ENCODE measurements at places on chromosomes 7 and 10. TPM values are rescaled to one million over a fixed set of nuclear protein-coding genes. Genes with fewer than 3 reads are reported as not detected.

Gene OPN1SW
- total RNA-seq, result not detected

Gene LRMDA
- 1.1 TPM for total RNA-seq

Gene FEZF1
- total RNA-seq, result not detected

Gene SLC39A12
- total RNA-seq, result not detected

Gene GDF2
- total RNA-seq, result not detected

Gene MKI67
- total RNA-seq, result 0.74 TPM

Gene PTPRN2
- total RNA-seq, result 0.71 TPM

Gene PDZD7
- 1.1 TPM for total RNA-seq

Gene IL15RA
- total RNA-seq, result 4.4 TPM

Gene OLAH
- total RNA-seq, result 0.09 TPM

Gene LEP
- total RNA-seq, result 0.09 TPM

Gene ACBD7
- total RNA-seq, result 0.43 TPM

Gene WEE2
- not detected for total RNA-seq

Gene NOS3
- total RNA-seq, result 1.3 TPM
